ENCODE measurements at places on chromosomes 11 and 22.
A peak's percentile ranks its signal among the peaks of the same experiment; 100 is the strongest.

- DNase-seq = no peak
These were observed 13.0 kb downstream of the CLPB start for GRCh38 chr11:72421351-72421750.

GRCh38 chr22:50699756-50700386 lies 27.2 kb downstream of the SHANK3 start:
- DNase-seq = no peak

DNA sequence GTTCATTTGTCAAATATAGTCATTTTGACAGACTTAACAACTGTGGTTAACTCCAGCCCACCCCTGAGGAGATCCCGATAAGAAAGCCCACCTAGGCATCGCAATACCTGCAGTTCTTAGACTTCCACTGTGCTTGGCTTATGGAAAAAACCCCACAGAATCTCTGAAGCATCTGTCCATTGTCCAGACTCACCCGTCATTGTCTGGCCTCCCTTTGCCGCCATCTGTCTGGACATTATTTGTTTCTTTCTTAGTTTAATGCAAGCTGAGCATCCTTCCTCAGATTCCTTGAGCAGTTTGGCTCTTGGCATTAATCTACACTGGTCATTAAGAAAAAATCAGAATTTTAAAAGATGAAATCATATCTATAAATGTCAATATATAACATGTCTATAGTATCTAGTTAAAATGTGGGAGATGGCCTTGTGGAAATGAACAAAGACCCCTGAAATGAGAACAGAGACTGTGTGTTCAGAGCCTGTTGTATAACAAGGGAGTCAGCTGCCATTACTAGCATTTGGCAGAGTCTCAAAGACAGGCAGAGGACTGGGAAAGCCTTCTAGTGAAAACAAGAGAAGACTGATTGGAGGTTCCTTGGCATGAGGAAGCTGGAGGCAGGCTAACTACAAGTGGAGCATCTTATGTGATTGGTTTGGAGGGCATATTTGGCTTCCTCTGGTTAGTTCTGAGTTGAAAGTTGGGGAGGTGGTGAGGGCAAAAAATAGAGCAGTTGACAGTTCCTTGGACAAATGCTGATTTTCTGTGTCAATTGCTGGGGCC lies 80.4 kb downstream of the SPON1 start:
- DNase-seq = no peak

DNA sequence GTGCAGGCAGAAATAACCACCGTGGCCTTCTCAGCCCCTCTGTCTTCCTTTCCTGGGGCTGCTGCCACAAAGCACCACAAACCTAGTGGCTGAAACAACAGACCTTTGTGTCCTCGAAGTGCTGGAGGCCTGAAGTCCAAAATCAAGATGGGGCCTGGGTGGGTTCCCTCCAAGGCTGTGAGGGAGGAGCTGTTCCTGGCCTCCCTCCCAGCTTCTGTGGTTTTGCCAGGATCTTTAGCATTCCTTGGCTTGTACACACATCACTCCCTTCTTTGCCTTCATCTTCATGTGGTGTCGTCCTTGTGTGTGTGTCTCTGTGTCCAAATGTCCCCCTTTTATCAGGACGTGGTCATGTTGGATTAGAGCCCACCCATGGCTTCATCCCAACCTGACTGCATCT lies 29.0 kb upstream of the PARVG start:
- DNase-seq = peak; percentile 79

Measured in adipocyte (in vitro differentiated cells).